ENCODE measurements at places on chromosomes 2 and 18.

- no peak for DNase-seq
Measured at GRCh38 chr2:174335254-174335987, 667 bp downstream of the SP9 start.

DNA sequence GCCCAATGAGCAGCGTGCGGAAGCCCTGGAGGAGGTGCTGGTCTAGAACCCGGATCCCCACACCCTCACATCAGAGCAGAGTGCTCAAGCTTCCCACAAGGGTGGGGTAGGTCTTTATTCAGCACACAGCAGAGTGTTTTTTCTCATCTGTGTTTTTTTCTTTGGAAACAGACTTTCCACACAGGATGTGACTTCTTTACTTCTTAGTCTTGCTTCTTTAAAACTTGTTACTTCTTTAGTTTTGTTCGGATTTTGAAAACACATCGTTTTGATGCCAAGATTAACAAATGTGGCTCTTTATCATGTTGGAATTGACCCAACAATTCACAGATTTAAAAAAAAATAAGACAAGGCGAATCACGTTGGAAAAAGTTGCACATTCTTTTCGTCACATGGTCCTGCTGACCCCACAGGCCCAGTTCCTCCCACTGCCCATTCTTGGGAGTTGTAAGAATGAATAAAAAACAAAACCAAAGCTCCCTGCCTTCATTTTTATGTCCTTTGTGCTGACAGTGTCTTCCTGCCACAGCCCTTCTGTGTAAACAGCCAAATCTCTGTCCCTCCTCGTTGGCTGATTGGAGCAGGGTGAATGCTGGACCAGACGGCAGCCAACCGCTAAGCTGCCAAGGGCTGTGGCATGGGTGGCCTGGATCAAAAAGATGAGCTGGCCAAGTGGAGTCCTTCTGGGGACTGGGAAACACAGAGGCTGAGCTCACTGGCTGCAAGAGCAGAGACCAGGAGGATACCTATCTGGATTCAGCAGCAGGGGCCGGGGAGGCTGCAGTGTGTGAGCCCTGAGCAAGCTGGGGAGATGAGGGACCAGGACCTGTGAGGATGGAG, 81.6 kb downstream of the TWIST2 start:
- DNase-seq = no peak

- no peak for DNase-seq
Measured at GRCh38 chr2:48841126-48841525, 85.6 kb upstream of the LHCGR start.

DNA sequence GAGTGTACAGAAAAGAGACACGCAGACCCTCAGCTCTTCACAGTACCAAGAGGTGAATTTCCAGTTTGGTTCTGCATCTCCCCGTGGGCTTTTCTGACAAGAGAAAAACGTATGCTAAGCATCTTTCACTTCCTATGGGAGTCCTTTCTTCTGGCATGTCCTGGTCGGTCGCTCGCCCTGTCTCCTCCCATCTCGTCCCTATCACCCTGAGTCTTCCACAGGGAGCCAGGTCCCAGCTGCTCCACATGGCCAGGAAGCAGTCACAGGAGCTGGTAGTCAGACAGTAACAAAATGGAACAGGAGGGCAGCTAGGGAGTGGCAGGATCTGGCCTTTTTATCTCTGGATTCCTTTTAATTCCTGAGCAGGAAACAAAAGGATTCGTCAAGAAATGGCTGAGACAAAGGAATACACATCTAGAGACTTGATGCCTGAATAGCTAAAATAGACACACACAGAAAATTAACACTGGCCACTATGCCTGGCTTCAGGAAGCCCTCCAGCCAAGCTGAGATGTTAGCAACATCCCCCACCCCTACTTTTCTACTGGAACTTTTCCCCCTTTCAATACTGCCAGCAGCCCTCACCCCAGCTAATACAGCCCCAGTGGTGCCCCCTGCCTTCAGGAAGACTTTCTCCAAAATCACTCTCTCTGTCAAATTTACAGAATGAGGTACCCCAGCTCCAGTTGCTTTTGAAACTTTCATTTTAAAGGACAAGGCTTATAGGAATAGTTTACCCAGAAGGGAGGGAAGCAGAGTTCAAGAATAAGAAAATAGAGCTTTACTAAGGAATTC, 136.1 kb downstream of the DNER start:
- DNase-seq = no peak

DNA sequence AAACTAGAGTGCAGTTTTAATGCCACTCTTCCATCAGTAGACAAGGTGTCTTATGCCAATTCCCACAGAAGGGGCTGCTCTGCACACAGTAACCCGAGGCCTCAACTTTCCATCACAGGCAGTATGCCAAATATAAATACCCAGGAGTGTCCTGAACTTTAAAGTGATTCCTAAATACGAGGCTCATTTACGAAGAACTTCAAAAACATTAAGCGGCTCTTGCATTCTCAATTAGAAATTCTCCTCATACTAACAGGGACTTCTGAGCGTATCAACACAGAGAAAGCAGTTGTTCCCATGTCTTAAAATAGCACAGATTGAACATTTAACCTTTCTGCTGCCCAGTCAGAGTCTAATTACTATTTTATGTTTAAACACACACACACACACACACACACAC, 638.6 kb downstream of the ERBB4 start:
- DNase-seq = no peak

- DNase-seq = no peak
Measured at GRCh38 chr2:23835423-23835822, 91.5 kb downstream of the ATAD2B start.

GRCh38 chr2:210663631-210664089, 107.3 kb downstream of the CPS1 start:
- DNase-seq = no peak

GRCh38 chr2:24512831-24513230, 21.8 kb downstream of the NCOA1 start:
- no peak for DNase-seq

DNA sequence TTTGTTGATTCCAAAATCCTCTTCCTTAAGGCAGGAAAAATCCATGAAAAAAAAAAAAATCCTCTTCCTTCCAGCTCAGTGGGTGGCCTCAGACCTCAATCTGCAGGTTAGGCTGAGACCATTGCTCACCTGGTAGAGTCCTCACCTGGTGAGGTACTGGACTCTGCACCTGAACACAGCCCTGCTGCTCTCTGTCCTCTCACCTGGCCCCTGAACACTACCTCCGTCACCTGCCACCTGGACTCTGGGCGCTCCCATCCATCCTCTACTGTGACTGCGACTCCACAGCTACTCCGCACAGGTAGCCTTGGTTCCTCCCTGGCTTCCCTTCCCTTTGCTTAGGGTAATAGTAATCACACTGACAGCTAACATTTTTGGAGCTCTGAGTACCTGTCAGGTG, 22.1 kb downstream of the TYMS start:
- no peak for DNase-seq

- no peak for DNase-seq
Measured at GRCh38 chr2:23596316-23596885, 211.4 kb downstream of the KLHL29 start.

DNA sequence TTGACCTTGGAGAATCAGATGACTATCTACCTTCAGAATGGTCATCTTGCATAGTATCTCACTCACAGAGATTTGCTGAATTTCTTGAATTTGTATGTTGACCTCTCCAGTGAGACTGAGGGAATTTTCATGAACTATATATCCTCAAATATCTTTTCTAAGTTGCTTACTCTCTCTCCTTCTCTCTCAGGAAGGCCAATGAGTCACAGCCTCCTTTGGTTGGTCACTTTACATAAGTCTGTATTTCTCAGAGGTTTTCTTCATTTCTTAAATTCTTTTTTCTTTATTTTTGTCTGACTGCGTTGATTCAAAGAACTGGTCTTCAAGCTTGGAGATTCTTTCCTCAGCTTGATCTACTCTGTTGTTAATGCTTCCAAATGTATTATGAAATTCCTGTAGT, 51.7 kb downstream of the VIT start:
- DNase-seq = no peak

GRCh38 chr18:58545338-58546296, 83.3 kb downstream of the ALPK2 start:
- no peak for DNase-seq

- DNase-seq = no peak
Measured at GRCh38 chr2:230865766-230866755, 1.3 kb downstream of the ITM2C start.

DNA sequence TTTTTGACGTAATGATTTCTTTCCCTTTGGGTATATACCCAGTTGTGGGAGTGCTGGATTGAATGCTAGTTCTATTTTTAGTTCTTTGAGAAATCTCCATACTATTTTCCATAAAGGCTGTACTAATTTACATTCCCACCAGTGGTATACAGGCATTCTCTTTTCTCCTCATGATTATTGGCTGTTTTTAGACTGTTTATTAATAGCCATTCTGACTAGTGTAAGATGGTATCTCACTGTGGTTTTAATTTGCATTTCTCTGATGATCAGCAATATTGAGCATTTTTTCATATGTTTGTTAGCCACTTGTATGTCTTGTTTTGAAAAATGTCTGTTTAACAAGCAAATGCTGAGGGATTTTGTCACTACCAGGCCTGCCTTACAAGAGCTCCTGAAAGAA, 9.2 kb upstream of the CD28 start:
- DNase-seq = no peak

DNA sequence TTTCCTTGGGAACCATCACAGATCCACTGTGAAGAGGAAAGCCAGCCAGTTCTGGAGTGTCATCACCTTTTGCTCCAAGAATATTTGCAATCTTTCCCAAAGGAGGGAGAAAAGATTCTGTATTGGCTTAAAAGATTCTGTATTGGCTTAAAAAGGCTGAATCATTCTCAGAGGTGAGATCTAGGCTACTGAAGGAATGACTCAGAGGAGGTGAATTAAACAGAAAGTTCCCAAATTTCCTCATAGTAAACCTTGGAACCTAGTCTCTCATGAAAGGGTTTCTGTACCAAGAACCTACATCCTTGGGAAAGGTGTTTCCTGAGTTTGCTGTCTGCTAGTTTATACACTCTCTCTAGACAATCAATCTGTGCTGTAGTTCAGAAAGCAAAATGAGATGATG, 34.1 kb upstream of the GRB14 start:
- no peak for DNase-seq

DNA sequence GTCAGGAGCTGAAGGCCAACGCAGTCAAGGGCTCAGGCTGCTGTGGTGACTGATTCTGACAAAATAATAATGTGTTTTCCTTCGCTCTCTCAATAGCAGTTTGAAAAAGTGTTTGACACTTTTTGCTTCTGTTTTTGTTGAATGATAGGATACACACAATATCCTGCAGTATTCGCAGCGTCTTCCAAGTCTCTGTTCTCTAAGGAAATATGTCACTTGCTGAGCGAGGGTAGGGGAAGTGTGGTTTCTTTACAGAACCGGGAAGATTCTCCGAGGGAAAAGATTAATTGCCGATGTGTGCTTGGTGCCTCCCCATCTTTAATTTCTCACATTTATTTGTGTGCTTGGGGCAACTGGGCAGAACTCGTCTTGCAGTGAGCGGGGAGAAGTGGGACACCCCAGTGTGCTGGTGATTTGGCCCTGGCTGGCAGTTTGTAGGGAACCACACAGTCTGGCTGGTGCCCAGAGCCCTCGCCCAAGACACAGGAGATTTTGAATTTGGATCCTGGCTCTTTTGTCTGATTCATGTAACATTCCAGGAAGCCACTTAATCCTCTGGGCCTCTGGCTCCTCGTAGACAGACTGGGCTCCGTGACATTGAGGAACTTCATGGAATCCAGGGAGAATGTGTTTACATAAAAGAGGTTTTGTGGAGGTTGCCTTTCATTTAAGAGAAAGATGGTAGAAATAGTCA, 169.4 kb downstream of the LDLRAD4 start:
- no peak for DNase-seq

- DNase-seq = no peak
Measured at GRCh38 chr18:70420146-70420898, 131.5 kb downstream of the SOCS6 start.

DNA sequence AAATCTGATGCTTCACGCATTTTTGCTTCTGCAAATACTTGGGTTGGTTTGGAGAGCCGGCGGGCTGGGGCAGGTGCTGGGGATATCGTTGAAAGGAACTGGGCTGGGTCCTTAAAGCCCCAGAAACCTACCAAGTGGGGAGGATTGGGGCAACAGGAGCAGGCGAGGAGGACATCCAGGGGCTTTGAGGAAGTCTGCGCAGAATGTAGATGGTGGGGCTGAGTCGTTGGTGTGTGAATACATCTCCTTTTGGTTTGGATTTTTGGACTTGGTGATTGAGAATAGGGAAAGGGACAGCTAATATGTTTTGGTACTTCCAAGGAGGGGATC, 1.1 kb downstream of the DCC start:
- no peak for DNase-seq

All from stimulated activated CD4-positive, alpha-beta T cell treated with anti-CD3 and anti-CD28 coated beads, TNF-alpha, amount 100 ng/mL, for 1 hour (primary cell).